ENCODE measurements at places on chromosomes 12 and 14. TPM values are rescaled to one million over a fixed set of nuclear protein-coding genes. Genes with fewer than 3 reads are reported as not detected.

Gene RPL36AL
- total RNA-seq: 130 TPM

Gene AMN
- not detected for total RNA-seq

Gene OASL
- total RNA-seq: not detected

Gene CD163
- total RNA-seq: not detected

Gene GPR132
- 0.22 TPM for total RNA-seq

All from neural progenitor cell (in vitro differentiated cells).